ENCODE measurements at places on chromosomes 13 and 19.

DNA sequence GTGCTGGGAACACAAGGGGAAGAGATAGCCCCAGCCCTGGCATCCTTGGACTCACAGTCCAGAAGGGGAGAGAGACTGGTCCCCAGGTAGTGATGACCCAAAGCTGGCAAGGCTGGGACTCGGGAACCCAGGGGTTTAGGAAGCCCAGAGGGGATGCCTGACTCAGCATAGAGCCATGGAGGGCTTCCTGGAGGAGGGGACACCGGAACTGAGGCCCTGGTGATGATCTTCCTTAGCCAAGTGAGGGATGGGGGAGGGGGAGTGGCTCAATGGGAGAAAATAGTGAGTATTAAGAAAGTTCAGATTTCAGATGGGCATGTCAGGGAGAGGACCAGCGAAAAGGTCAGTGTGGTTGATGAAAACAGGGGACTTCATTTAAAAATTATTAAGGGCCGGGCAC is 26.8 kb downstream of the EXOC3L2 start:
- DNase-seq: no peak

DNA sequence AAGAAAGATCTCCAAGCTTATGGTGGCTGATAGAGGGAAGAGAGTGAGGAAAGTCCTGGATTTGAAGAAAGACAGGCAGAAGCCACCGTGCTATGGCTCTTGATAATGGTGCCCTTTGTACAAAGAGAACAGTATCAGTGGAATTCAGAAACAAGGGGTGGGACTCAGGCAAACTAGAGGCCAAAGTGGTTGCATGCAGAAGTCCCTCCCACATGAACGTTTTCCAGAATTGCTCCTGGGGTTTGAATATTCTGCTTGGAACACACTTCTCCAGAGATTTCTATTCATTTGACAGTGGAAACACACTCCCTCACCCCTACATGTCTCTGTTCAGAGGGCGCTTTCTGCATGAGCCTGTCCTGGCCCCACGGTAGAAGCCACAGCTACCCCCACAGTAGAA is 10.1 kb upstream of the MBNL2 start:
- DNase-seq: no peak

DNA sequence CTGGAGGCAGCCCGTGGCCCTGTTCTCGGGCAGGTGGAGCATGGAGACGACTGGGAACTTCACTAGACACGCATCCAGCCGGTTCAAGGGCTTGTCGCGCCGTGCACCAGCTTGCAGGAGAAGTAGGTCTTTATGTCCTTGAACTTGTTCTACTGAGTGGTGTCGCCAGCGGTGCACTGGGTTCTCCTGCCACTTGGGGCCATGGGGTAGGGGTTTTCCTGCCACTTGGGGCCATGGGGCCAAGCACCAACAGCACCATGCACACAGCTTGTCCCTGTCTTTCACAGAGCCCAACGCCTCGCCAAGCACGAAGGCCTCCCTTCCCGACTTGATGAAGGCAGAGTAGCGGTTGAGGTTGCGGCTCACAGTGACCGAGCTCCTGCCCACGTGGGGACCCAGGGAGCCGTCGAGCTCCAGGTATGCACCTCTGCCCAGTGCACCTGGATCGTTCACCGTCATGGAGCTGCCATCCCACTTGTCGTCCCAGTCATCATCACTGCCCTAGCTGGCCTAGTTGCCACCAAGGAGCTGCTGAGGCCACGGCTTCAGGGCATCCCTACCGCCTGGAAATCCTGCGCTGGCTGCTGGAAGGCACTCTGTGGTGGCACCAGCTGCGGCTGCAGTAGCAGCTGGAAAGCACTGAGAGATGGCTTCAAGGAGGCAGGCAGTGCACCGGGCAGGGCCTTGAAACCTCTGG is 40.5 kb upstream of the TPM4 start:
- DNase-seq: no peak

- DNase-seq: no peak
These were observed 97.1 kb downstream of the CYSLTR2 start for GRCh38 chr13:48750588-48751383.

GRCh38 chr19:47153266-47153665 is 22.6 kb downstream of the SAE1 start:
- DNase-seq: no peak

- DNase-seq: no peak
These were observed 17.5 kb upstream of the ASPDH start for GRCh38 chr19:50531171-50531612.

DNA sequence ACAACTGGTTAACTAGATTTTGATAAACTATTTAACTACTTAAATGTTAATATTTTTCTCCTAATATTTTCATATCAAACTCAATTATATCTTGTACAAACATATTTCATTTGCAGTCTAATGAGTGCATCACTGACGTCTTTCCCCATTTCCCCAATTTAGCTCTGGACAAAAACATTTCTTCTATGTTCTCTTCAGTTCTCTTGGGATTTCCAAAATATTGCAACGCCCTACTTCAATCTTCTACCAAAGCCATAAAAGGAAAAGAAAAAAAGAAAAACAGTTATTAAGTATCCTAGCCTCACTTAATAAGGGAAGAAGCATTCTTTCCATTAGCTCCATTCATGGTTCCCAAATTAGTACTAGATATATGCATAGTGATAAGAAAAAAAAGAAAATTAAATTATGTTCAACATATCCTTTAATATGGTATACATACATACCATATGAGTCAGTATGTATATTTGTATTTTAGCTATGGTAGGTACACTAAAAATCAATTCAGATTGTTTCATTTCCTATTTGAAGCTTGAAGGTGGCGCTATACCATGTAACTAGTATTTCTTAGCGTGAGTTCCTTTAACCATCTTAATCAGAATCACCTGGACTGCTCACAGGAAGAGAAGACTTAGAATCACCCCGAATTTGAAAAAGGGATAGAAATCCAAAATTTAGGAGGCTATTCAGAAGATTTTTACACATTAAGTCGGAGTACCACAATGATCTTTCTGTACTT is 9.9 kb downstream of the FBXL3 start:
- no peak for DNase-seq

- no peak for DNase-seq
These were observed 17.7 kb downstream of the RFX2 start for GRCh38 chr19:6092329-6093286.

DNA sequence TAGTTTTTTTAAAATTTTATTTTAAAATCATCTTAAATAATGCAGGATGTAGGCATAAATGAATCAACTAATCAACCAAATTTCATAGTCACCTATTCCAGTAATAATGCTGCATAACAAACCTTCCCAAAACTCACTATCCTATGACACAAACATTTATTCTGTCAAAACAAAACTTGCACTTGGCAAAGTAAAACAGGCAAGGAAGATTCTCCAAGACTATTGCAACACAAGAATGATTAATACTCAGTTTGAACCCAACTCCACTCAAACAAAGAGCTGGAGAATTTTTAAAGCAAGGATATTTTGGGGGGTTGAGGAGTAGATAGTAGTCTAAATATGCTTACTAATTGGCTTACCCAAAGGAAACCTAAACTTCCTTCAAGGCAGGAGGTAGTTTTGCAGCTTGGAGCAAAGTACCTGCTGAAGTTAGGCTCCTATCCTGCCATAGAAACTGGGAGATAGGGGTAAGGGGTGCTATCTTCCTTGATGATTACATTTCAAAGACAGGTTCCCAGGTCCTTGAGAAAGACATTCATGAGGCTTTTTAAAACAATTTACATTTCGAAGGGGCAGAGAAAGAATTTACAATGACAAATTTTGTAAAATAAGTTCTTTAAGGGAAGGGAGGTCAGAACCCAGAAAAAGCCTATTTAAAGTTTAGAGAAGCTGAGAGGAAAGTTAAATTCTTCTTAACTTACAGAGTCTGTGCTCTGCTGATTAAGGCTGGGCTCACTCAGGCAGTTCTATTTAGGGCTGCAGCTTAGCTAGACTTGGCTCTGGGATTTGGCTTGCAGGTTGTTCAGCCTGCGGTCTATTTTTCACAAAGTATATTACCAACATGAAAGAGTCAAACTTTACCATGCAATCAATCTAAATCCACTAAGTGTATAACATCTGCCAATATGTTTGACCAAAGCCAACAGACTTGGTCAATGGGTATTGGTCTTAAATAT is 549.0 kb downstream of the KCTD12 start:
- DNase-seq: no peak

- no peak for DNase-seq
These were observed 102.9 kb downstream of the FOXO1 start for GRCh38 chr13:40563350-40564125.

GRCh38 chr13:95479731-95480130 is 72.8 kb upstream of the CLDN10 start:
- no peak for DNase-seq

- DNase-seq: no peak
These were observed 9.0 kb downstream of the LPAR6 start for GRCh38 chr13:48403913-48404312.

GRCh38 chr19:48844472-48844871 is 8.2 kb upstream of the HSD17B14 start:
- no peak for DNase-seq

Measured in HS-27A (cell line).